DMS53 (cell line): ENCODE measurements at places on chromosomes 7 and 10.

GRCh38 chr10:77293773-77294172, 343.8 kb downstream of the KCNMA1 start:
- DNase-seq: no peak

DNA sequence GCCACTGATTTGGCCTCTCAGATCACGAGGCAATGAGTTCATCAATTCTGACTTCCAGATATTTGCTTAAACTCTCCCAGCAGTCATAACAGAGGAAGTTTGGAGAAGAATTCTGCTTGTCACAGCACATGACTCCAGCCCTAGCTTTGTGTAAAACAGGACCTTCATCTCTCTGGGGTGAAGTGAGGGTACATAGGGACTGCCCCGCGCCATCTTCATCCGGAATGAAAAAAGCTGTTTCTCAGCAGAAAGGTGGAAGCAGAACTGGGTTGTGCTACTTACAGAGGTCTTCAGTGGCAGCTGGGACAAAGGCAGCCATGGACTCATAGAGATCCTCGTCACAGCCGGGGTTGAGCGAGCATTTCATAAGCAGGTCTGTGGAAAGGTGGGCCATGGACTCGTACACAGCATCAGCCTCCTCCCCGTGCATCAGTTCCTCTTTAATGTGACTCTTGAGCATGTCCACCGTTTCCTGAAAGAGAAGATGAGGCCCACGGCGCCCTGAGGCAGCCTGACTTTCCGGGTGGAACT, 58.4 kb upstream of the TM9SF3 start:
- no peak for DNase-seq

- no peak for DNase-seq
Observed at GRCh38 chr7:34453150-34453549, 204.9 kb upstream of the NPSR1 start.

GRCh38 chr10:63286754-63287264, 153.7 kb downstream of the NRBF2 start:
- peak; percentile 56 for DNase-seq

- peak; percentile 76 for DNase-seq
Observed at GRCh38 chr10:69124563-69125268, 738 bp downstream of the VPS26A start.

DNA sequence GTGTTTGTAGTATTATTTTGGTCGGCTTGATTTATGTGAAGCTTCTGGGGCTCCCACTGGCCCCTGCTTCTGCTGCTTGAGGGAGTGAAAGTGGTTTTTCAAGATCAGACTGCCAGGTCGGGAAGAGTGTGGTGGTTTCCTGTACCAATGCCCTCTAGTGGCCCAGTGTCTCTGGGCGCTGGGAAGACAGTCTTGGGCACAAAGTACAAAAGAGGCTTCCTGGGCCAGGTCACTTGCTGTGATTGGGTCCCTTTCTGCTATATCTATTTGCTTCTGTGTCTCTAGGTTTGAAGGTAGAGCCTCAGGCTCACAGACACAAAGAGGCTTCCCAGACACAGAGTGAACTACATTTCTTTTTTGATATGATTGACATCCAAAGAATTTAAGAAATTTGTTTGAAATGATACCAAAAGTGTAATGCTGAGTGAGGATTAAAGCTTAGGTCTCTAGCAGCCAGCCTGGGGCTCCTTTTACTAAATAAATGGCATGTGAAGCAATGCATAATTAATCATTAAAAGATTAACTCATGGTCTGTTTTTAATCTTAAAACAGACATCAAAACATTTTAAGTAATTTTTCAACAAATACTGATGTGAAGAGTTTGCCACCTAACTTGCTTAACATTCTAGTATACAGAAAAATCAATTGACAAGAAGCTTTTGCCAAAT, 36.3 kb downstream of the ABCB1 start:
- peak; percentile 62 for DNase-seq

DNA sequence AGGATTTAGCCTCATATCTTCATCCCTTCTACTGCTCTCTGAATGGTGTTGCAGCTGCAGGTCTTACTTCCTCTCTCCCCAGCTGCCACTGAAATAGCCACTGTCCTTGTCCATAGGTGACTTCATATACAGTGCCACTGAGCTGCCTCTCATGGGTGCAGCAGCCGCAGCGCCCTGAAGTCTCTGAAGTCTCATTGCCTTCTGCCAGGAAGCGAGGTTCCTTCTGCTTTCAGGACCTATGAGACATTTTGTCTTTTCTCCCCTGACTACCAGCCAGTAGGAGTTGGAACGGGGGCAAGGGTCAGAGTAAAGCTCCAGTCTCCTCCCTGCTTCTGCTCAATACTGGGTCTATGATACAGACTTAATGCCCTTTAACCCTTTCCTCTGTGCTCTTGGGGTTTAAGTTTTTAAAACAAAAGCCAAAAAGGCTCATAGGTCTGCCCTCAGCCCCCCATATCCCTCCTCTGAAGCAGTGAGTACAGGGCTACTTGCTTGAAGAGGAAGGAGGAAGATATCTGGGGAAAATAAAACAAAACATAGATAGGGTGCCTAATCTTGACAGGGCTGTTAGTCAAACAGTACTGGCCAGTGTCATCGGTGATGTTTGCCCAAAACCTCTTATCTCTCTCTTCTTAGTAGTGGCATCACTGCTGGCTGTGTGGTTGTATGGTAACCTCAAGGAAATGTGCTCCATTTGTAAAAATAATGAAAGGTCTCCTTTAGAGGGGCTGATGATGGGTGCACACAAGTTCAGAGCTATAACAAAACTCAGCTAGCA, 7.1 kb downstream of the PLCE1 start:
- DNase-seq: peak; percentile 5

DNA sequence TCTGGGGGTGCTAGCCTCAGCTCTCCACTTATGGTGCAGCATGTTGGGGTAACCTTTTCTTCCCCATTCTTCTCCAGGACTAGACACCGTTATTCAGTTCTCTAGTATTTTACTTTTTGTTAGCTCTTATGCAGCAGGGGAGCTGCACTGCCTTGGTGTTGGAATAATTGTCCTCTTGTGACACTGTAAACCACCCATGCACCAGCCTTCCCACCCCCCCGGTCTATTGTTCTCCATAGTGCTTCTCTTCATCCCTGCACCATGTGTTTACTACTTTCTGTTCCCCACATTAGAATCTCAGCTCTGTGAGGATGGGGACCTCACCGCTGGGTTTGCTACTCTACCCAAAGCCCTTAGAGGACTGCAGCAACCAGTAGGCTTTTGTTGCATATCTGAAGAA, 230.7 kb downstream of the RPS24 start:
- DNase-seq: no peak

DNA sequence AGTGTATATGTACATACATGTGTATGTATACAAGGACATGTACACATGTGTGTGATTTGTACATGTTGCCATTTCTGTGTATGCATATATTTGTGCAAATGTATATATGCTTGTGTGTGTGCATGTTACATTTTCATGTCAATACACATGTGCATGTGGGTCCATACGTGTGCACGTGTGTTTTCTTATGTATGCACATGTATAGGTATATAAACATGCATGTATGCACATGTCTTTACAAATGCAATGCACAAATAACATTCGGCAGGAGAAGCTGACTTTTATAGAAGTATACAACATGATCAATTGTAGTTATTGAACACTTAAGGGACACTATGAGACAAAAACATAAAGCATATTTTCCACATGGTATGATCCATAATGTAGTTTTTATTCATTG, 307.4 kb upstream of the SEMA3C start:
- no peak for DNase-seq

GRCh38 chr7:37945336-37945735, 24.9 kb downstream of the EPDR1 start:
- no peak for DNase-seq

- peak; percentile 42 for DNase-seq
Observed at GRCh38 chr7:7867846-7868571, 100.6 kb upstream of the GLCCI1 start.

DNA sequence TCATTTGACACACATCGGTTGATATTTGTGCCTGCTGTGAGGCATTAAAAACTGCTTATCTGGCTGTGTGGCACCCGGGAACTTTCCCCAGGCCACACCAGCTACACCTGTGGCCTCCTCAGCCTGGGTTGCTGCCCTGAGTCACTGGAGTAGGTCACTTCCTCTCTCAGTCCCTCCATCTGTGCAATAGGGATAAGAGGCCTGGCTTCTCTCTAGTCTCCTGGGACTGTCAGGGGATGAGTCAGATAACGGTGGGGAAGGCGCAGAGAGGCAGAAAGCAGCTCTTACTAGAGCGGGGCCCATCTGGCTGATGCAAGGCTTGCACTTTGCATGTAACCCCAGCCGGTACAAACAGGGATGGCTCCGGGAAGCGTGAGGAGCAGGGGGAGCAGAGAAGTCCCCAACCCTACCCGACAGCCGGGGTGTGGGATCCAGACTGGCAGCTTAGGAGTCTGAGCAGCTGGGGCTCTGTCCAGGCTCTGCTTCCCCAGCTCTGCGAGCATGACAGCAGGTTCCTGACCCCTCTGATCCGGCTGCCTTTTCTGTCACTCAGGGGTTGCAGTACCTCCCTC, 34.0 kb downstream of the DNAJB12 start:
- DNase-seq: peak; percentile 99

GRCh38 chr10:32000937-32001336, 55.3 kb downstream of the KIF5B start:
- DNase-seq: no peak

- peak; percentile 45 for DNase-seq
Observed at GRCh38 chr10:84336406-84337090, 8.2 kb downstream of the CCSER2 start.

- peak; percentile 40 for DNase-seq
Observed at GRCh38 chr7:81232084-81232799, 313.4 kb upstream of the SEMA3C start.

GRCh38 chr7:121797657-121798452, 75.1 kb upstream of the PTPRZ1 start:
- peak; percentile 13 for DNase-seq
